ENCODE measurements at places on chromosomes 12 and 14. TPM values are rescaled to one million over a fixed set of nuclear protein-coding genes. Genes with fewer than 3 reads are reported as not detected.

DNA sequence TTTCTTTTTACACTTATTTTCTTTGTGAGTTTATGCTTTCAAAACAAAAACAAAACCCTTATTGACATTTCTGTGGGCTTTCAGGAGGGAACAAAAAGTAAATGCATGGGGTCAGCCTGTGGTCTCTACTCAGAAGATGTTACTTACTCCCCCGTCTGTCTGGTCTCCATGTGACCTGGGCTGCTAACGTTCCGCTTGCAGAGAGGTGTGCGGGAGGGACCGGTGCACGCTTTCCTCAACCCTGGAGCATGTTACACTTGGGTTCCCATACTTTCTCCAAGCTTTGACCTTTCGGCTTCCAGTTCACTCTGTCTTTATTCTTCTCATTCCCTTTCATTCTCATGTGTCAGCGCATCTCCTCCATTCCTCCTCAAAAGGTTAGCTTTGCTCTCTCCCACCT lies 36.5 kb downstream of the ZC3H14 start:
- DNase-seq = no peak

DNA sequence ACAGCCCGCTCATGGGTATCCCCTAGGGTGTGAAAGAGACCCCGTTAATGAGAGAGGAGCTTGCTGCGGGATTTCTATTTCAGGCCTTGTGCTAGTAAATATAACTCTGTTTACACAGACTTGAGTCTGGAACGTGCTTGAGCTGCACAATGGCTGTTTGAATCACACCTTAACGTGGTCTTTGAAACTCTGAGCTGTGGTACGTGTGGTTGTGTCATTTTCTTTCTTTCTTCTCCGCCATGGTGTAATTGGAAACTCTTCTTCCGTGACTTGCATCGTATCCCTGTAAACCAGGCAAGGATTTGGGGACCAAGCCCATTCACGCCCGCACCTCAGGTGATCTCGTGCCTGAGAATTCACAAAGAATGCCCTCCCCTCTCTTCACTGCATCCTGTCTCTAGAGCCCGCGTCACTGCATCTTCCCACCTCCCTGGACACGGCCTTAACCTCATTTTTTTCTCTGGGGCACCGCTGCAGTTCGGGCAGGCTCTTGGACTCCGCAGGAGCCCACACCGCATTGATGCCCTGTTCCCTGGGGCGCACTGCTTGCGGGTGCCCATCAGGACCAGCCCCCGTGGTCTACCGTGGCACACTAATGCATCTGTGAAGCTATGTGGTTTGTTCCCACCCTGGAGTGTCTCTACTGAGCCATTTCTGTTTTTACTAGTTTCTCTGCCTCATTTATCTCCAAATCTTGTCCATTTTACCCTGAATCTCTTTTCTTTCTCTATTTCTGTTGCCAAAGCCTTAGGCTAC lies 78.4 kb upstream of the PARP11 start:
- no peak for DNase-seq

GRCh38 chr14:55160989-55161388 lies 30.4 kb downstream of the DLGAP5 start:
- peak; percentile 66 for DNase-seq

GRCh38 chr14:65169351-65169750 lies 67.0 kb upstream of the MAX start:
- DNase-seq = no peak

DNA sequence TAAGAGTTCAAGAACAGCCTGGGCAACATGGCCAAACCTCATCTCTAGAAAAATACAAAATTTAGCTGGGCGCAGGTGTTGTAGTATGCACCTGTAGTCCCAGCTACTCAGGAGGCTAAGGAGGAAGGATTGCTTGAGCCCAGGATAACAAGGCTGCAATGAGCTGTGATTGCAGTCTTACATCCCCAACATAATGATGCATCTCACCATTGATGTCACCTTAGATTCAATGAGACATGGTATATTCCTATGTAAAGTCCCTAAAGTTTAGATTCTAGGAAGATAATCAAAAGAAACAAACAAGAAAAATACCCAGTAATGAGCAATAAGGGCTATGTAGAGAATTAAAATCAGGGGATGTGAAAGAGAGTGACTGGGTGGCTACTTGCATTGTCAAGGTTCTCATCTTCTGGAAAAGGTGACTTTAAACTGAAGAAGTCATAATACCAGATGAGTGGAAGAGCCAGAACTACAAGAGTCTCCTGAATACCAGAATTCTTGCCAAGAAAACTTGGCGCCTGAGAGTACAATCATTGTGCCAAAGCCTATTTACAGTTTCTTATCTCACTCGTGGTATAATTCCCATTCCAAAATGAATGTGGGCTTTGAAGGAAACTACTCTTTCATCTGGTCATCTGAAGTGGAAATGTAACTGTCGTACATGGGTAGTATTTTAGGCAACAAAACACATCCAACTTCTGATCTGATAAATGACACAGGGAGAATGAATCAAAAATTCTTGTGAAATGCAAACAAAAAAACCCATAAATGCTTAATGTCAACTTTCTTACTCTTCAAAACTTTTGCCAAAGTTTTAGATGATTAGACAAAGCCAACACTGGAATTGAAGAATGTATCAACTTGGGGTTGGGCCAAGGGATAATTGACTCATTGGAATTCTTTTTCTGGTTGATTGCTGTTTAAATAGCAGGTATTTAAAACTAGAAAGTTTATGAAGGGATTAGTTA lies 81.1 kb upstream of the ST8SIA1 start:
- DNase-seq = peak; percentile 54

GRCh38 chr12:105030820-105031807 lies 45.0 kb downstream of the NOPCHAP1 start:
- DNase-seq = no peak

DNA sequence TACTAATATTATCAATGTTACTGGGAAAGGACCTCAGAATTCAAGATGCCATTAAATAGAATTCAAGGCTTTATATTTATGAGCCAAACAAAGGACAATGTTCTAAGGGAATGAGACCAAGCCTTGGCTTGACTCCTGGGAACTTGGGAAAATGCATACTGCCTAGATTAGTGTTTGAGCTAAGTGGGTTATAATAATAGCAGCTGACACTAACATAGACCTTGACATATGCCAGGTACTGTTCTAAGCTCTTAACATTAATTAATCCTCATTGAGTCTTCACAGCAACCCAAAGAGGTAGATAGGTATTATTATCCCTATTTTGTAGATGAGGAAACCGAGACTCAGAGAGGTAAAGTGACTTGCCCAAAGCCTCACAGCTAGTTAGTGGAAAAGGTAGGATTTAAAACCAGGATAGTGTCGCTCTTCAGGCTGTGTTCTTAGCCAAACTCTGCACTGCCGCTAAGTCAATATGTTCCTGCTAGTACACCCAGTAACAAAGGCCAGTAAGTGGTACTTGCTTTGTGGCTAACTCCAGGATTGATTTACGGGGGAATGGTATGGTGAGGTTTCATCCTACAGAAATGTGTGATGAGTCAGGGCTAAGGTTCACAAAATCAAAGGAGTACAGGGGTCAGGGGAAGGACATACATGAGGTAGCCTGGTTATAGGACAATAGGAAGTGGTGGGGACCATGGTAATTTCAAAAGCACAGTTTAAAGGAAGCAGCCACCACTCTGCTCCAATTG lies 35.8 kb upstream of the PRKAB1 start:
- DNase-seq = no peak

- DNase-seq = peak; percentile 42
Observed at GRCh38 chr14:55599250-55599879, 19.4 kb downstream of the KTN1 start.

DNA sequence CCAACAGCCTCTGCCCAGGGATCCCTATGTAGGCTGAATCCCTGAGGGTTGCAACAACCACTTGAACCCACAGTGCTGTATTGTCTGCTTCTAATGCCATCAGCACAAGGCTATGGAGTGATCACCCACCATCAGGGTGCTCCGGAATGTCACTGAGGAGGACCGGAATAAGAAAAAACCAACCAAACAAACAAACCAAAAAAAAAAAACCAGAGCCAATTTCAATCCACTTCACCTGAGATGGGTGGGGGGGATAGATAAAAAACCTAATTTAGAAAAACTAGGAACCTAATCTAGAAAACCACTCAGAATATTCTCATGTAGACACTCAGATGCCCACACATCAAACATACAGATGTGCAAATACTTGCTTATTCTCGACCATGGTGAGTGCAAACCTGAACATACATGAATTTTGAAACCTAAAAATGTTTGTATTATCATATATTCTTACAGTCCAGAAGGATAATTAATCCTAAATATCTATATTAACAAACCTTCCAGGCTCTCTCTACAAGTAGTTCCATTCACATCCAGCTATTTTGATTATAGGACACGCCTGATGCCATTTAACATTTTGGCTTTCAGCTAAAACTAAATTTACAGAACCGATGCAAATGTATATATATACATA lies 3.7 kb downstream of the TBX5 start:
- no peak for DNase-seq

DNA sequence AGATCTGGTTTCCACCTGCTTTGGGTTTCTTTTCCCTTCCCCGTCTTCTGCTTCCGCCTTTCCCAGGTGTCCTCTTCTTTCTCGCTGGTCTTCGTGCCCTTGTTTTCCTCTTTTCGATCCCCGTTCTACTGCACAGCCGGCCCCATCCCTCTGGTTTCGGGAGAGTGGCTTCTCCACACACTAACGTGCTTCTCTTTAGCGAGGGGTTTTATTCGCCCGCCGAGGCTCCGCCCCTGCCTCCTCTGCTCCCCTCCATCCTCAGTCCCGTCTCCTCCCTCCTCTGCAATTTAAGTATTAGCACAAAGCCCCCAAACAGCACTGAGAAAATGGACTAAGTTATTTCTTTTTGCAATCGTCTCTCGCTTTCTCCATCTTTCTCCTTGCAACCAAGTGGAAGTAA lies at the start of gene SLC7A8:
Gene SLC7A8 (minus strand): TSS at position 182 of the 400 bp plus-strand sequence. CDS start 746 bp downstream, outside the sequence.
- DNase-seq = peak; percentile 83

GRCh38 chr12:92505254-92506231 lies 197.2 kb upstream of the PLEKHG7 start:
- peak; percentile 60 for DNase-seq

GRCh38 chr14:40347675-40348074 lies 915.4 kb upstream of the FBXO33 start:
- DNase-seq = no peak

DNA sequence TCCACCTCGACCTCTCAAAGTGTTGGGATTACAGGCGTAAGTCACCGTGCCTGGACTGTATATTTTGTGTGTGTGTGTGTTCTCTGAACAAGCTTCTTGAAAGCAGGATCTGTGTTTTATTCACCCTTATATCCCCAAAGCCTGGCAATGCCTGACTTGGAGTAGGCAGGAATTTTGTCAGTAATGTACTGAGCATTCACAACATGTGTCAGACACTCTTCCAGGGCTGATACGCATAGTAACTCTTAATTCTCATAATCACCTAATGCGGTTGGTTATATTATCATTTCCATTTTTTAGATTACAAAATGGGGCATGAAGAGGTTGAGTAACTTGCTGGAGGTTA lies 50.4 kb upstream of the PLEKHG3 start:
- no peak for DNase-seq

- no peak for DNase-seq
Observed at GRCh38 chr12:108831309-108831991, 25.9 kb downstream of the SSH1 start.

GRCh38 chr12:81597928-81598604 lies 161.1 kb downstream of the PPFIA2 start:
- DNase-seq = no peak

DNA sequence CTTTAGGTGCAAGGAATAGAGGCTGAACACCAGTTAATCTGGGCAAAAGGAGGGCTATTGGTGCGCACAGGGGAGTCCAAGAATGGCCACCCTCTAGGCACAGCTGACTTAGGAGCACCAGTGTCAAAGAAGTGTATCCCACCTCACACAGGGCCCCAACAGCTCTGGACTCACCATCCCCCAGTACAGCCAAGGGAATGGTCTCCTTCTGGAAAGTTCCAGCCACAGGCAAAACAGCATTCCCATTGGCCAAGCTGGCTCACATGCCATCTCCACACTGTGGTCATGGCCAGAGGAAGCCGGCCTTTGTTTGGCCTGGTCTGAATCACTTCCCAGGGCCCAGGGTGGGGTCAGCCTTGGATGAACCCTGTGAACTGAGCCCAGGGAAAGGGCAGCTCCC lies 120.1 kb downstream of the DICER1 start:
- no peak for DNase-seq

DNA sequence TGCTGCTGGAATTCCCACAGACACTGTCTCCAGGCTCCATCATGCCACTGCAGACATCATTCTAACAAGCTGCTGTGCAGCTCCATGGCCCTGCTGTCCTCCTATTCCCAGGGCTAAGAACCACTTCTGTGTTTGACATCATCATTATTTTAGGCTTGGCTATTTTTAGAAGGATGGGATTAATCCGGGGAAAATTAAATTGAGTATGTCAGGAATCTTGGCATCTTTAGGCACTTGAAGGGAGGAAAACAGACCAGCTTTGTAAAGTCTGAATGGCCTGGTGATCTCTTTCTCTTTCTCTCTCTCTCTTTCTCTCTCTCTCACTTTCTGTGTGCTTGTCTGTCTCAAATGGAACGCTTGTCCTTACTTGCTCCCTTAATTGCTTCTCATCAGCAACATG lies 568.3 kb upstream of the FLRT2 start:
- DNase-seq = no peak

DNA sequence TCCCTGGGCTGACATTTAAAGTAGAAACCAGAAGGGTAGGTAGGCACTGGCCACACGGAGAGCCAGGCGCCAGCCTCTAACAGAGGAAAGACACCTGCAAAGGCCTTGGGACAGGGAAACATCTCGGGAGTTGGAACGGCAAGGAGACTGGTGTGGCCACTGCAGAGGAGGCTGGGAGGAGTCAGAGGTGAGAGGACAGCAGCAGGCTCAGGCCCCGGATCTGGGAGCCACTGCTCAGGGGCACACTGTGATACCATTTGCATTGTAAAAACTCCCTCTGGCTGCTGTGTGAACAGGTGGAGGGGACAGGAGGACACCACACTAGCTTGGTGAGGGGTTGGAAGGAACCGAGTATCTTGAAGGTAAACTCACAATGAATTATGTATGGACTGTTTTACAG lies 2.7 kb downstream of the ANHX start:
- DNase-seq = no peak

- DNase-seq = no peak
Observed at GRCh38 chr12:72207486-72208409, 64.4 kb upstream of the TRHDE start.

- DNase-seq = no peak
Observed at GRCh38 chr12:9700606-9700956, 31.1 kb downstream of the CLEC2D start.

- DNase-seq = no peak
Observed at GRCh38 chr12:2083561-2083960, 30.8 kb downstream of the CACNA1C start.

Gene ERBB3
- total RNA-seq = 367 TPM

Gene SERPINA9
- total RNA-seq = not detected

Gene IKZF4
- total RNA-seq = 2.3 TPM

Gene MUCL1
- not detected for total RNA-seq

Gene LMNTD1
- total RNA-seq = not detected

Gene KLRB1
- 4.4 TPM for total RNA-seq

Gene PLXNC1
- 0.89 TPM for total RNA-seq
